ENCODE measurements at places on chromosomes 12 and 14.

GRCh38 chr12:108670066-108670631, 36.5 kb upstream of the SELPLG start:
- DNase-seq: no peak

GRCh38 chr12:51320311-51320694, 3.7 kb downstream of the BIN2 start:
- DNase-seq: no peak

- DNase-seq: no peak
Observed at GRCh38 chr14:30125322-30125979, 197.8 kb upstream of the PRKD1 start.

DNA sequence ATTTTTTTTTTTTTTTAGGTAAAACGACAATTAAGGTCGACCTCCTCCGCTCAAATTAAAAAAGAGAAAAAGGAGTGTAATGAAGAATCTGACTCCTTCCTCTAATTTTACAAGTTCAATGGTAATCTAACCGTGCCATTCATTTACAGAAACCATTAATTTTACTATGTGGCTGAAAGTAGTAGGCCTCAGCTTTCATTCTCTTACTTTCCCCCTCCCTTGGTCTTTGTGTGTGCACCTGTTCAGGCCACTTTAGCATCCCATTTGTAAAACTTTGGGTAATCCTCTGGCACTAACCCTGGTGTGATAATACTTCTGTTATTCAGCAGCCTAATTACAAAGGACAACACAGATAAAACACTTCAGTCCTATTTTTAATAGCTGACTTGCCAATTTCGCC, 128.1 kb downstream of the ASCL1 start:
- DNase-seq: no peak

DNA sequence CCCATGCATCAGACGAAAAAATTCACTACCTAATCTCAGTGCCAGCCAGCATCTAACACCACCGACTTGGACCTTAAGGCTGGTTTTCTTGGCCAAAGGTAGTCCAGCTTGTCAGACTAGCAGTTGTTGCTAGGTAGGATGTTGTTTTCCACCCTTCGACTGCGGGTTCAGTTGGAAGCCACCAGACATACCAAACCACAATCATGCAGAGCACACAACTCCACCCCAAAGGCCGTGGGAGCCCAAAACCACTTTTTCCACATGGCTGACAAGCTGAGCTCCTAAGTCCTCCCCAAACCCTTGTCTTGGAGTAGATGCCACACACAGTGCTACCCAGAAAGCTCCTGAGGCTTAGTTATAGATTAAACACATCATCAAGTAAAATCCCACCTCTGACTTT, 46.8 kb downstream of the LRIG3 start:
- DNase-seq: no peak

- DNase-seq: no peak
Observed at GRCh38 chr12:2390850-2391390, 338.1 kb downstream of the CACNA1C start.

DNA sequence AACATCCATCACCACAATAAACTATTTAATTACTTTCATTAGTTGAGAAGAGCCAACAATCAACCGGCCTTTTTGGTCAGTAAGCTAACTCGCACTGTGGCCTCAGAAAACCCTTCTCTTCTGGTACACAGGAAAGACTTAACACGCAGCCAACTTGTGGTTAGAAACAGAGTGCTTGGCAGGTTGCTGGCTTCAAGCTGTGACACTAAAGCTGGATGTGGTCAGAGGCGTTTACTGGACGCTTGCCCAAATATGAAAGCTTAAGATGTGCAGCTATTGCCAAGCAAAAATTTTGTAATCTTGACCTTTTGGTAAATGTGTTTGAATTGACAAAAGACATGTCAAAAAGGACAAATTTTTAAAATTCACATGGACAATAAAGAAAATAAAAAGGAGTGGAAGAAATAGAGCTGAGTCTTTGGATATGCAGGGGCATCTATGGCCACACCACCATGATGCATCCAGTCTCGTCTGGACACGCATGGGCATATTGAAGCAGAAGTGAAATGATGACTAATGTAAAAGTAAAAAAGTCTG, 2.6 kb upstream of the KLRK1 start:
- DNase-seq: no peak

DNA sequence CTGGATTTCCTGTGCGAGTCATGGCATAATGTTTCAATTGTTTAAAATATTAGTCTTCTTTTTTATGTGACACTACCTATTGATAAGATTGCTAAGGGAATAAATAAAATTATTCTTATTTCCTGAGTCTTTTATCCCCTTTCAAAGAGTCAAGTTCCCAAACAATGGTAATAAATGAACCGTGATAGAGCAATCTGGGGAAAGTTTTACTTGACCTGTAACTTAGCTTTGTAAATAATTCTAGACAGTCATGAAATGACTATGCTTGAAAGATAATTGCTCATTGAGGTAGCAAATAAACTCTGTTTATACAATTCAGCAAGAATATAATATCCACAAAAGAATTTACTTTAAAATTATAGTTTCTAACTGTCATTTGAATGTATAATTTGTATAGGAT, 82.1 kb downstream of the TSPAN8 start:
- DNase-seq: no peak

- no peak for DNase-seq
Observed at GRCh38 chr12:82730953-82731459, 44.3 kb downstream of the TMTC2 start.

DNA sequence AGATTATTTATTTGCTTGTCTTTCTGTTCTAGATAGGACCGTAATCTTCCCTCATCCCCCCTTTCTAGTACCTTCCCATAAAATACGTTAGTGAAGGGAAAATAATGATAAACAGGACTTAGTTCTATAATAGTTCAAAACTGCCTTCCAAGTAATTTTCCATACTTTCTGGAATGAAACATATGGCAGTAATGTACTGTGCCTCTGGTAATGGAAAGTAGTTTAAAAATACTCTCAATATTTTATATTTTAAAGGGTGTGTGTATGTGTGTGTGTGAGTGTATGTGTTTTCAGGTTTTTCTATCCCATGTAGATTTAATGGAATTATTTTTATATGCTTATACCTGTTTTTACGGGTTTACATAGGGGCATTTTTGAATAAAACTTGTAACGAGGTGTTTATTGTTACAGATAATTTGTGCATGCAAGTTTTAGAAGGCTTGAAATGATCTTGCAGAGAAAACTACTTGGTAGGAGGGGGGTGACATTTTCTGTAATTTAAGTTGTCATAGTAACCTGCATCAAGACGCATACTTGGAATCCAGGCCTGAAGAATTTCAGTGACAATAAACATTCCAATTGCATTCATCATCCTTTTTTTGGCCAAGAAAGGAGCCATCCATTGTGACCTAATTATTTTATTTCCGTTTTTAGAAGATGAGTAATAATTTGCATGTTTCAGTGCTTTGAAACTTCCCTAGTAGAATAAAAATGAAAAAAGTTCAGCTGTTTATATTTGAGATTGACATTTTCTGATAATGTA, 38.9 kb downstream of the RASSF8 start:
- no peak for DNase-seq

- DNase-seq: no peak
Observed at GRCh38 chr12:30996255-30996654, 69.7 kb downstream of the TSPAN11 start.

GRCh38 chr12:100799770-100800169, 5.2 kb downstream of the ANO4 start:
- DNase-seq: no peak

- no peak for DNase-seq
Observed at GRCh38 chr14:28589792-28590191, 176.8 kb upstream of the FOXG1 start.

GRCh38 chr12:130013771-130014484, 110.1 kb upstream of the TMEM132D start:
- no peak for DNase-seq

DNA sequence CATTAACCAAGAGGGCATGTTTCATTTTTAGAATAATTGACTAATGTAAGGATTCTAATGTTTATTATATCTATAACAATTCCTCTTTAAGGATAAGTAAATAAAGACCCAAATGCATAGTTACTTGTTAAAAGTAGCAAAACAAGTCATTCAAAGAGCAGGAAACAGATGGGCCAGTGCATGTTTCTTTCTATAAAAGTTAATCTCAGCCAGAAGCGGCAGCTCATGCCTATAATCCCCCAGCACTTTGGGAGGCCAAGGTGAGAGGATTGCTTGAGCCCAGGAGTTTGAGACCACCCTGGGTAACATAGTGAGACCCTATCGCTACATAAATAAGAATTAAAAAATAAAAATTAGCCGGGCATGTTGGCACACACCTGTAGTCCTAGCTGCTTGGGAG, 391.0 kb upstream of the RGS6 start:
- no peak for DNase-seq

DNA sequence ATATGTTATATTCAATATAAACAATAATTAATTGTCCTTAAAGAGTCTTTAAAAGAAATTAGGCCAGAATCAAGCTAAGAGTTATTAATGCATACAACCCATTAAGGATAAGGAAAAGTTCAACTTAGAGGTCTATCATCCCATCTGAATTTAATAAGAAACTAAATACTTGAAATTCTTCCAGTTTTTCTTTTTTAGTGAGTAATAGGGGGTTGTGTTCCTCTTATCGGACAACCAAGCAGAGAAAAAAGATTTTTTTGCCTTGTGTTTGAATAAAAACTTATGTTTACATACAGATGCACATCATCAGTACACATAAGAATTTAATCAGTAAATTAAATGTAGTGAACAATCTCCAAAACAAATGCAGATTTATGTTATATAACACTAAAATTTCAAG, 32.5 kb downstream of the PAWR start:
- DNase-seq: no peak

DNA sequence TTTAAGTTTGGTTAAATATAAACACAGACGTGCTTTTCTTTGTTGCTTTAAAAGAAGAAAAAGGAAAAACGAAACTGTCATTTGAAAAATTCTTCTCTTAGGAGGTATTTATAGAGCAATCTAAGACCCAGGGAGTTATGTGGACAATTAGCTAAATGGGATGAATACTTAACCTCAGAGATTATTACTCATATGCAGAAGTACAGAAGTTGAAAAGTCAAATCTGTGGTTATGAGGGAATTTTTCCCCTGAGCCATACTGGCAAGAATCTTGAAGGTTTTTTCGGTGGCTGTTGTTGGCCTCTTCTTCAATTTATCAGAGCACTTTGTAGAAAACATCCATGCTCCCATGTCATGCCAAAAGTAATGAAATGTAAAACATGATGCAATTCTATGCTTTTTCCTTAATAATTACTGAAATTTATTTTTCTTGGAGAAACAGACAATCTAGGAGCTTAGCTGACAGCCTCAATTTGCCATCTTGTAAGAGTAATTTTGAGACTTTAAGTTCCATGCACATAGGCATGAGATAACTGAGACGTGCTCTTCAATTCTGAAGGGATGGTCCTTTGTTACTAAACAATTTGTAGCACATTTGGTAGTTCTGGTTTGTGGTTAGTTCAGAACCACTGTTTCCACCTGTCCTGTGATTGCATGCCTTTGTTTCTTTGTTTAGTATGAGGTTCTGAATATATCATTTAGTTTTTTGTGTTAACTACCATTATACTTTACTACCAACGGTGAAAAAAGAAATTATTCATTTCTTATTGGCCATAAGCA, 126.6 kb downstream of the BCAT1 start:
- DNase-seq: no peak

- no peak for DNase-seq
Observed at GRCh38 chr14:77372304-77372841, 4.5 kb downstream of the TMED8 start.

- DNase-seq: no peak
Observed at GRCh38 chr14:104885031-104885972, 20.2 kb downstream of the CEP170B start.

GRCh38 chr12:83796531-83796930, 1109.8 kb downstream of the TMTC2 start:
- no peak for DNase-seq

DNA sequence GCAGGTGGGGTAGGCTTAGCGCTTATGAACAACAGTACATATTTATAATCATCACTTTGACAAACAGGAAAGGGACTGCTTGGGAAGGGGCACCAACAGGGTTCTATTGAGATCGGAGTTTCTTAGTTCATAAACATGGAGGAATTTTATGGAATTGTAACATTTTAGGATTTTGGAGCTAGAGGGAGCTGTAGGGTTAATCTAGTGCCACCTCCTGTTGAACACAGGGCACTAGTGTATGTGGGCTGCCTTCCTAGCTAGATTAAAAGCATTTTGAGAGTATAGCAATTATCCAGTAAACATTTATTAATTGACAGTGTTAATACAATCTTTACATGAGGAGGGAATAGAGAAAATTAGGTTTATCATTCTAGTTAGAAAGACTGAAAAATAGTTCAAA, 23.1 kb upstream of the TBC1D30 start:
- DNase-seq: no peak

GRCh38 chr12:129372876-129373275, 519.6 kb downstream of the GLT1D1 start:
- no peak for DNase-seq

DNA sequence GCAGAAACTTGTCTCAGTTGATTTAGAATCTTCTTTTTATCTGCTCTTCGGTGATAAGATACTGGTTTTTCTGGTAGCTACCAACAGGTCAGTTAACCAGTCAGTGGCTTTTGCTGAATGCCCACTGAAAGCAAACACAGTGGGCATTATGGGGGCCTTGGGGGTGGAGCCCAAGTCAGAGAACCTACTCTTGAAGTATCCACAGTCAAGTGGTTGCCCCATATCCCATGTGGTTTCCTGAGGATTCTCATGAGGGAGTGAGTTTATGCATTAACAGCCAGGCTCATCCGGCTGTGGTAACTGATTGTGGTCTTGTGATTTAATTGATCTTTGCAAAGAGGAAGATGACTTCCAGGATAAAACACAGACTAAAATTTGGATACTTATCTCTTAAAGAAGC, 83.7 kb downstream of the ST8SIA1 start:
- no peak for DNase-seq

DNA sequence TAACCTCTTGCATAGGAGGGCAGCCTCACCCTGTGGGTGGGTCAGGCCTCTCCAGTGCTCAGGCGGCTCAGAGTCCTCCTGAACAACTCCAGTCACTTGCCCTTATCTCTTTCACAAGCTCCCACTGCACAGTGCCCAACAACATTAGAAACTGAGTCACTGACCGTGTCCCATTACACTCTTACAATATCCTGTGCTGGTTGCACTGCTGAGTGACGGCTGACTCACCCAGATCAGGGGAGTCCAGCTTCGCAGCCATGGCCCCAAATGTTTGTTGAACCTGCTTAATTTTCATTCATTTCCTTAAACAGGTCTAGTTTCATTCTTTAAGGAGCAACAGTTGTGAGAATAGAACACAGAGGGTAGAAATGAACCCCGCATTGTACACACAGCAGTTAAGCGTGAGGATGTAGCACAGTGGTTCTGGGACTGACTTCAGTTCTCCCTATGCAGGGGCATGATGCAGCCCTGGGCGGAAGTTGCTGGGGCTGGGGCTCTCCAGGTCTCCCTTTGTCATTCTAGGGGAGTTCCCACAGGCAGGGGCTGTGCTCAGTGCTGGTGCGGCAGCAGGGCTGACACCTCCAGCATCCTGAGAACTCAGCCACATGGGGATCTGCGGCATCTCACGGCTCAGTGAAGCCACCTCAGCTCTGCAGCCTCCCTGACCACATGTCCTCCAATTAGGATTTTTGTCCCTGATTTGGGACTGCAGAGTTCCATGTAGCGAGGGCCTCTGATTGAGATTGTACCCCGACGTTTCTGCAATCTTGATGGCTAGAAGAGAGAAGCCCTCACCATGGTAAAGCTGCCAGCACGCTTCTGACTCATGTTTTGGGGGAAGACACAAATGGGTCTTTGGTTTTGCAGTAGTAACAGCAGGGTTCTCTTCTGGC, 16.1 kb downstream of the GPR68 start:
- peak; percentile 75 for DNase-seq
